ENCODE measurements at places on chromosomes 7 and 10.

DNA sequence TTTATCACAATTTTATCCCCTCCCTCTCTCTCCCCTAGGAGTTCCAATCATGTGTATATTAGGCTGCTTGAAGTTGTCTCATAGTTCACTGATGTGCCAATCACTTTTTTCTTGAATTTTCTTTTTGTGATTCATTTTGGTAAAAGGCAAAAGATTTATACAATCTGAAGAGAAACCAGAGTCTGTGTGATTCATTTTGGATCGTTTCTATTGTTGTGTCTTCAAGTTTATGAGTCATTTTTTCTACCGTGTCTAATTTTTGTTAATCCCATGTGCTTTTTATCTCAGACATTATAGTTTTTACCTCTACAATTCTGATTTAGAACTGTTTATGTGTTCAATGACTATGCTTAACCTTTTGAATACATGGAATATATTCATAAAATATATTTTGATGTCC, 483.9 kb upstream of the AUTS2 start:
- DNase-seq, result no peak

DNA sequence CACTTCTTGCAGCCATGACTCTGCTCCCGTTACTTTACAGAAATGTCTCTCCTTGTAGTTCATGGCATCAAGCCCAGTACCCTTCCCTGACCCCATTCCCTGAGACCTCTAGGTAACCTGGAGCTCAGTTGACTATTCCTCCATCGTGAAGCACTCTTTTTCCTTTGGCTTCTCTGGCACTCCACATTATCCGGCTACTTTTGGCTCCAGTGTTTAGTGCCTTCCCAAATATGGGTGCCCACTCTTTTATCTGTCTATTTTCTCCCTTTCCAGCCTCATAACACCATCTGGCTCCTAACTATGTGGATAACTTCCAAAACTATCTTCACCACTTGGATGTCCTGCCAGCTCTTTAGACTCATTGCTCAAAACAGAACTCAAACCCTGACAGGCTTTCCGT, 744.7 kb upstream of the GALNT17 start:
- DNase-seq, result no peak

GRCh38 chr10:51910189-51910588, 210.8 kb upstream of the CSTF2T start:
- DNase-seq, result no peak

DNA sequence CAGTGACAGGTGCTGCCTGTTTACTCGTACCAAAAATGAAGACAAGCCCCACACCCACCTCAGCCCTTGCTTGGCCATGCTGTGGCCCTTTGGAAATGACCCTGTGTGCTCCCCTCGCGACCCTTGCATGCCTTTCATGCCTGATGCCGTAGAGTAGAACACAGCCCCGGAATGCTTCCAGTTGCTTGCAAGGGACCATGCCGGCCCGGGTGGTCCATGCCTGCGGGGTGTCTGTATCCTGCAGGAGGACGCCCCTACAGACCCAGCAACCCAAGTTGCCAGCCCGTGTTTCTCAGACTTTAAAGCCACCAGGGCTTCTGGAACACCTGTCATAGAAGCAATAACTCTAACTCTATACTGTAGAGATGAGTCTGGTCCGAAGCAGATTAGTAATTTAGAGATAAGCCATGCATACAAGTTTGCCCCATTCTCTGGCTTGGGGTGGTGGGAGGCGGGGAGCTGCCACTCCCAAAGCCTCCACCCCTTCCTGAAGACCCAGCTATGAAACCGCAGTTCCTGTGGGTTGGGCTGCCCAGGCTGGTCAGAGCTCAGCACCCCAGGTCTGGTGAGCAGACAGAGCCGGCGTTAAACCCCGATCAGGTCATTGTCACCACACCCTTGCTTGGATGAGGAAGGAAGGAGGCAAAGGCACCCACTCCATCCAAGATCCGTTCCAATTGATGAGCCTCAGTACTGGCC, 143.5 kb downstream of the ADCY1 start:
- DNase-seq, result no peak

DNA sequence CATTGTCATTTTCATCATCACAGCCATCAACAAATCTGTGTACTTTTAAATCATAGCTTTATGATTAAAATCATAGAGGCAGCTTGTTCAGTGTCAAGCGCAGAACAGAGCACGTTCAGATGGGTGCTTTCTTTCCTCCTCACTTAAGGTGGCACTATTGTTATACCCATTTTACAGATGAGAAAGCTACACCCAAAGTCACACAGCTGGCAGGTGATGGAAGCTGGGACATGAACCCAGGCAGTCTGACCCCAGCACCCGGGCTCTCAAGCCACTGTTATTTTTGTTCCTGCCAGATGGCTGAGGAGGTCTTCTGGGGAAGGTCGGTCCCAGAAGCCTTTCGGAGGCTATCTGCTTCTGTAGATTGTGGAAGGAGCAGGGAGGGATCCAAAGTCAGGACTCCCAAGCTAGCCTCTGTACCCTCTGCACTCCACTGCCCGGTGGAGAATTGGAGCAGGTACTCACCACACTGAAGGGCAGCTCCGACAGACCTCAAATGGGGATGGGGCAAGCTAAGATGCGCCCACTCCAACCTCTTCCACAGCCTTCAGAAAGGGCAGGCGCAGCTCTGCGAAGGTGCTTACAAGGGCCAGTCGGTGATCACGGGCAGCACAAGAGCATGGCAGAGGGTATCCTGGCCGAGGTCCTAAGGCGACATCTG, 610 bp downstream of the AVPI1 start:
- no peak for DNase-seq
